Stimulated activated CD4-positive, alpha-beta T cell treated with anti-CD3 and anti-CD28 coated beads, Interleukin-4, amount 100 ng/mL, for 24 hours (primary cell): ENCODE measurements at places on chromosomes 1 and 21.

DNA sequence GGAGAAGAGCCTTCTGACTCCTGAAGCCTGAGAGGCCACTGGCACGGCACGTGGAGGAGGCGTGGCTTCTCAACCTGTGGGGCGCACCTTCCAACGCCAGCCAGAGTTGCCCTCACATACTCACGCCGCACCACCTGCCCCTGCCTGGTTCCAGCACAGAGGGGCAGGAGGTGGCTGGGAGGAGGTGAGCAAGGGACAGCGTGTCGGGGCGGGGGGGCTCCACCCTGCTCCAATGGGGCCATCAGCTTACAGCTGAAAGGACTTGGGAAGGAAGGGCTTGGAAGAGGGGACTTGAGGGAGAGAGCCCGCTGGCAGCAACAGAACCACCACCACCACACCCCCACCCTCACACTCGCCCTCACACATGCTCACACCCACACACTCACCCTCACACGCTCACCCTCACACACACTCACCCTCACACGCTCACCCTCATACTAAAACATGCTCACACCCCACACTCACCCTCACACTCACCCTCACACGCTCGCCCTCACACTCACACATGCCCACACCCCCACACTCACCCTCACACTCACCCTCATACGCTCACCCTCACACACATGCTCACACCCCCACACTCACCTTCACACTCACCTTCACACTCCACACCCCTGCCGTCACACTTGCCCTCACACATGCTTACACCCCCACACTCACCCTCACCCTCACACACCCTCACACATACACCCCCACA lies 41.6 kb upstream of the EDN2 start:
- no peak for DNase-seq

DNA sequence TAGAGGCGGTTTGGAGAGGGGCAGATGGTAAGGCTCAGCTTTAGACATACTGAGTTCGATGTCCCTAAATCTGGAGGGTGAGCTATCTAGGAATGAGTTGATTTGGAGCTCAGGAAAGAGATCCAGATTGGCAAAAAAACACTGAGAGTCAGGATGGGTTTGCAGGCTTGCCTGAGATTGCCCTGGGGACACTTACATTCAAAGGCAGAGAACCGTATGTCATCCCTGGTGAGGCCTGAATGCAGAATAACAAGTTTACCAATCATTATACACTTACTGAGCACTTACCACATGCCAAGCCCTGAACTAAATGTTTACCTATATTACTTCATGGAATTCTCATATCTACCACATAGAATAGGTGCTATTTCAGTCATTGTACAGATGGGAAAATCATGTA lies 27.5 kb downstream of the TFAP2E start:
- DNase-seq, result no peak

DNA sequence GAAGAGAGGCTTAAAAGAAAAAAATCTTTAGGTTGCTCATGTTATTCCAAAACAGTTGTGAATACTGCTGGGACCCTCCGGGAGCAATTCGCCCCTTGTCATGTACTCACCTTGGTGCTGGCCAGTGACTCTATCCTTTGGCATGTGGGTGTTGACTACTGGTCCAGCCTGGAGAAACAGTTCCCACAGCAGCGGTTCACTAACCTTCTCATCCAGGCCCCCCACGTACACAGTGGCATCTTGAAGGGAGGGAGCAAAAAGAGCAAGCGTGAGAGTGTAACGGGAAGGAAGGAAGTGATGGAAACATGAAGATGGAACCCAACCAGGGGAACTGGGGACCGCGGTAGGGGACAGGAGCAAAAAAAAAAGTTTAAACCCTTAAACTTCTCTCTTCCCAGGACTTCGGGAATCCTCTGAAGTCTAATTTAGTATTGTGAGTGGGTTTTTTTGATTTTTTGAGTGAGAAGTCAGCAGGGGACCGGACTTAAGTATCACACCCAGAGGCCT lies 494 bp downstream of the SF3B4 start:
- DNase-seq, result no peak

- no peak for DNase-seq
Observed at GRCh38 chr21:45387506-45387905, 17.5 kb upstream of the COL18A1 start.

DNA sequence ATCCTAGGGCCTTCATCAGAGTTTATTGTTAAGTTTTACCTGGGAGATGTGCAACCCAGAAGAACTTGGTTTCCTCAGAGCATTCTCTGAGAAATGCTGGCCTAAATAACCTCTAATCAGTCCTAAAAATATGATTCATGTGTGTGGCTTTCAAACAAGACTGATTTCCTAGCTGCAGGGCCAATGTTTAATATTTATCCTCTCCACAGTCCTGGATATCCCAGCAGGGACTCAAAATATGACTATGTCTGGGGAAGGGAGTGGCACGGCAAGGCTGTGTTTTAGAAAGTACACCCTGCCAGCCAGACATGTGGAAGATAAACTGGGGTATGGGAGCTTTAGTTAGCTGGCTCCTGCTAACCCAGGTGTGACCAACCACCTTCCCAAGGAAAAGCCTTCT lies 26.3 kb downstream of the PLPP3 start:
- DNase-seq, result no peak

GRCh38 chr1:96492236-96492635 lies 229.3 kb upstream of the PTBP2 start:
- no peak for DNase-seq

GRCh38 chr1:30697571-30698376 lies 25.6 kb downstream of the MATN1 start:
- DNase-seq, result no peak

GRCh38 chr1:74316302-74316701 lies 81.1 kb downstream of the TNNI3K start:
- DNase-seq, result no peak
